Stimulated activated CD8-positive, alpha-beta memory T cell treated with anti-CD3 and anti-CD28 coated beads, Interleukin-15, amount 100 ng/mL, for 24 hours (primary cell): ENCODE measurements at places on chromosomes 2 and 18.

- DNase-seq = no peak
These were observed 29.9 kb downstream of the PELI1 start for GRCh38 chr2:64114063-64114911.

DNA sequence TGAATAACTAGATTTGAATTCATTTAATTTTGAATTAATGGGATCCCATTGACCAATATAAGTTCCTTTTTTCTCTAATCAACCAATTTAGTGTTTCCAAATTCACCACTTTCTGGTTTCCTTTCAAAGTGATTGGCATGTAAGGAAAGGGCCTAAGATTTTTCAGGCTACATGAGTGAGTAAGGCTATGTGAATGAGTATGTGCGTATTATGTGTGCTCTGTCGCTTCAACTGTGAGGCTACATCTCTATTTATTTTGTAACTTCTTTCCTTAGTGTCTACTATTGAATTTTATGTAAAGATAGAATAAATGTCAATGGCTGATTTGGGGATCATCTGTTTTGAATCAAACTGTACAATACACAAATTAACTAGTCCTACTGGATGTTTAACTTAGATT, 110.6 kb downstream of the ABCA12 start:
- no peak for DNase-seq

DNA sequence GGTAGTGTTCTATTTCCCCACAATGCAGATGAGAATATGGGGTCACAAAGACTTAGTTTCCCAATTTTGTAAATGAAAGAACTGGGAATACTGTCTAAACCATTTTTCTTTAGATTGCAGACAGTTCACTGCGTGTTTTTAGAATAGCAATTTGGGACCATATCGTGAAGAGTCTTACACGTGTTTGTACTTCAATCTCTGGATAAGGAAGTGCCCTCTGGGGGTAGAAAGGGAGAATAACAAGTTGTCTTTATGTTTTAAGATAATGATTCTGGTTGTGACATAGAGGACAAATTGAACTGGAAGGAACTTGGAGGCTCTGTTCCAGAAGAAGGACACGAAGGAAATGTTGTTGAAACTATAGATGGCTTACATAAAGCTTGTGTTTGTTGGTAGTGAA, 457.7 kb downstream of the CBLN2 start:
- DNase-seq = no peak

- no peak for DNase-seq
These were observed 558 bp downstream of the TTC39C start for GRCh38 chr18:24014986-24015638.

GRCh38 chr2:21438949-21439348, 315.2 kb downstream of the TDRD15 start:
- no peak for DNase-seq

DNA sequence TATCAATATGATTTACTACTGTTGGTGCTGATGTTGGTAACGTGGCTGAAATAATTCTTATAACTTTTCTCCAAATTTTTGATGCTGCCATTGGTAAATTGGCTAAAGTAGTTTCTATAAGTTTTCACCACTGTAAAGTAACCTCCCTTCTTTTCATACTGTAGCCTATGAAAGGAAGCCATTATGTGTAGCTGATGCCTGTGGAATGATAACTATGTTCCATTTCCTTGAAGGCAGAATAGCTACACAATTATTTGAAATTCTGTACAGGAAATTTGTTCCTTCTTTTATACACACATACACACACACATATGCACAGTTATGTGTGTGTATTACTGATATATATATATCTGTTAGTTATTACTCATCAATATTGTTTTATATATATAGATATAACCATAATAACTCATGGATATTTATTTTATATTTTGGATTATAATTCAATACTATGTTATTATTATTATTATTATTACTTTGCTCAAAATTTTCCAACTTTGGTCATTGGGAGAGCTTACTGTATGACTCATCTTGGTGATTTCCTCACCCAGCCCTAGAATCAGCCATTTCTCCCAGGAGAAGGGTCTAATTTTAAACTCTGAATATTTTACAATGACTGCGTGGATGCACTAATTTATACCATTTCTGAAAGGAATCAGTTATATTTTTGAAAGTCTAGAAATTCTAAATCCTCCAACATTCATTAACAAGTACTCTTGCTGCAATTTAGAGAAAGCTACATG, 1677.7 kb downstream of the SUCLG1 start:
- no peak for DNase-seq

GRCh38 chr2:173571021-173571821, 216.5 kb downstream of the CDCA7 start:
- DNase-seq = no peak

DNA sequence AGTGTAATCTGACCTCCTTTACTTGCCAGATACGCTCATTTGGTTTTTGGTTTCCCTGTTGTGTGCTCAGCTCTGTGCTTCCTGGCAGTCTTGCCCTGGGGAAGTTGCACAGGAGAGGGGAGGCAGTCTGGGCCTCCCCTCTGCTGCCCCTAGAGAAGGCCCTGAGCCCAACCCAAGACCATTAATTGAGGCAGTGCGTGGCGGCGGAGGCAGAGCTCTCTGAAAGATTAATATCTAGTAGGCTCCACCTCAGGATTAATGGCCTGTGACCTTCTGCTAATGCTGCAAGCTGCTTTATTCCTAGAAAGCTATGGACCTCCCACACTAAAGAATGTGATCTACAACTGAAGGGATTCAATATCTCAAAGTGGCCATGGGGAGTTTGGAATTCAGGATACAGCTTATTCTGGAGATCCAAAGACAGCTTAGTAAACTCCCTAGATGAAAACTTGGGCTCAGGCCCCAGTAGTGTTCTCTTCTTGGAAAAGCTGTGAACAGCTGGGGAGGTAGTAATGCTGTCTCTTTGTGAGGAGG, 41.4 kb upstream of the MAPRE2 start:
- no peak for DNase-seq

DNA sequence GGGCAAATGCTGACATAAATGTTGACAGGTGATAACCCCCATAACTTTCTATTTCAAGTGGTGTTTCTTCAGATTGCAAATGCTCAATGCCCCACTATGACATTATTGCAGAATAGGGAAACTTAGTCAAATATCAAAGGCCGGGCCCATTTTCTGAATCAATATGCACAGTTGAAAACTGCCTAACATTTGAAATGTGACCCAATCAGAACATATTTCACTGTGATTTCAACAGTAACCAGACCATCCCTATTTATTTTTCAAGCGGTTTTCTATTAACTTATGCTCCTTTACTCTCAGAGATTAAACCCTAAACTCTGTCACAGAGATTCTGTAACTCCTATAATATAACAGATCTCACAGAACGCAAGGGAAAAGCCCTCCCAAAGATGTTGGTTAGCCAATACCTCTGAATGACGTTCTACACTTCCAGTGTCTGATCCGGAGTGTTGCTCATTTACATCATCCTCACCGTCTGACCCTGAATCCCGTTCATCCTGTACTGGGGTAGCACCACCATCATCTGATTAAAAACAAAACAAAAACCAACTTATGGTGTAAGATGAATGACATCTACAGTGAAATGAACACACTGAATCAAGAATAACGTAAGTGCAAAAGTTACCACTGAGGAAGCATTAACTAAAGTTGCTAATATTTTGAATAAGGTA, 2.9 kb downstream of the IWS1 start:
- no peak for DNase-seq

GRCh38 chr2:64457524-64457923, 3.6 kb downstream of the LGALSL start:
- DNase-seq = no peak

- DNase-seq = no peak
These were observed 385.9 kb downstream of the TNS1 start for GRCh38 chr2:217616936-217617335.

- no peak for DNase-seq
These were observed 60.5 kb downstream of the HK2 start for GRCh38 chr2:74894272-74894981.

GRCh38 chr2:154814856-154815255, 116.4 kb downstream of the KCNJ3 start:
- no peak for DNase-seq

DNA sequence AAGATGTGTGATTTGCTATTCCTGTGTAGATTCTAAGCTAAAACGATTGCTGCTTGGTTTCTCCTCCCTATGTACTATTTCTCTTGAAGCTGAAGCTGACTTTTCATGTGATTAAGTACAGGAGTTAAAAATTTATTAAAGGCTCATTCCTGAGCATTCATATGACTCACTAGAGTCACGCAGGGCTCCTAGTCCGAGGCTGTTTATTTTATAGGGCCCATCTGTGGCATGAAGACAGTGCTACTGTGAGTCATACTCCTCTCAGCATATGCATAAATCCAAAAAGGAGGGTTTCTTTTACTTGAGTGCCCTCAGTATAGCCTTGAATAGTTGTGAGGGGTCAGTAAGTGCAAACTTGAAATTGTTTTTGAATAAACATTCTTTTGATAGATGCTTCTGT, 378.8 kb downstream of the PTPRM start:
- no peak for DNase-seq

DNA sequence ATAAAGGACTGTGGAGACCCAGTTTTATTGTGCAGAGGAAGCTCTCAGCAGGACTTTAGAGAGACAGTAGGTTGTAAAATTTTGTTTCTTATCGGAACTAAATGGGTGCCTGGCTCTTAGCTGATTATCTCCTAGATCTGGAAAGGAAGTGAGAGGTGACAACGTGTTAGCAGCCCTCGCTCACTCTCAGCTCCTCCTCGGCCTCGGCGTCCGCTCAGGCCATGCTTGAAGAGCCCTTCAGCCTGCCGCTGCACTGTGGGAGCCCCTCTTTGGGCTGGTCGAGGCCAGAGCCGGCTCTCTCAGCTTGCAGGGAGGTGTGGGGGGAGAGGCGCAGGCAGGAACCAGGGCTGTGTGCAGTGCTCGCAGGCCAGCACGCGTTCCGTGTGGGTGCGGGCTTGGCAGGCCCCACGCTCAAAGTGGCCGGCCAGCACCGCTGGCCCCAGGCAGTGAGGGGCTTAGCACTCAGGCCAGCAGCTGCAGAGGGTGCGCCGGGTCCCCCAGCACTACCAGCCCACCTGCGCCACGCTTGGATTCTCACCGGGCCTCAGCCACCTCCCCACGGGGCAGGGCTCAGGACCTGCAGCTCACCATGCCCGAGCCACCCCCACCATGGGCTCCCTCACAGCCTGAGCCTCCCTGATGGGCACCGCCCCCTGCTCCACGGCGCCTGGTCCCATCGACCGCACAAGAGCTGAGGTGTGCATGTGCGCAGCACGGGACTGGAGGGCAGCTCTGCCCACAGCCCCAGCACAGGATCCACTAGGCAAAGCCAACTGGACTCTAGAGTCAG, 4.6 kb upstream of the MFF start:
- no peak for DNase-seq

- DNase-seq = peak; percentile 22
These were observed 43.7 kb downstream of the HDLBP start for GRCh38 chr2:241271706-241272302.

GRCh38 chr2:157782057-157782845, 93.9 kb downstream of the ACVR1 start:
- no peak for DNase-seq

DNA sequence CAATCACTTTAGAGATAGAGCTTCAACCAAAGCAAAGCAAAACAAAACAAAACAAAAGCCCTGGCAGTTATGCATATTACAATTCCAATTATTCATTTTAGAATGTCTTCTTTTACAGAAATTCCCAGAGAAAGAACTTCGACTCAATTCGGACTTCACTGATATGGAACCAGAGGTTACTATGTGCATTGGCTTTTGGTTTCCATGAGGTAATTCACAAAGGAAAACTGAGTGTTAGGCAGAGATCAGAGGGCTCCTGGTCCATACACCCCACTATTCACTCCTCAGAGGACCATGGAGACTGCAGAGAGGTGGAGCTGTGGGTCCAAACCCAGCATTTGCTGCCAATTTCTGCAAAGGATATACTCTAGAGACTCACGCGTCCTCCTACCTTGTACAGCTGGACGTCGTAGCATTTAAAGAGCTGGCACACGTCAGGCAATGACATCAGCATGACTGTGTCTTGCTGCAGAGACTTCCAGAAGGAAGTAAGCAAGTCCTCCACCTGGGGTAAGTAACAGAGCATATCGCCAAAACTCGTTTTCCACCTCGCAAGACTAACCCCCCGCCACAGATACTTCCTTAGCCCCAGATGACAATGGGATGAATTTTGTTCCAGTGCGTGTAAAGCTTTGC, 31.3 kb upstream of the CREG2 start:
- no peak for DNase-seq

DNA sequence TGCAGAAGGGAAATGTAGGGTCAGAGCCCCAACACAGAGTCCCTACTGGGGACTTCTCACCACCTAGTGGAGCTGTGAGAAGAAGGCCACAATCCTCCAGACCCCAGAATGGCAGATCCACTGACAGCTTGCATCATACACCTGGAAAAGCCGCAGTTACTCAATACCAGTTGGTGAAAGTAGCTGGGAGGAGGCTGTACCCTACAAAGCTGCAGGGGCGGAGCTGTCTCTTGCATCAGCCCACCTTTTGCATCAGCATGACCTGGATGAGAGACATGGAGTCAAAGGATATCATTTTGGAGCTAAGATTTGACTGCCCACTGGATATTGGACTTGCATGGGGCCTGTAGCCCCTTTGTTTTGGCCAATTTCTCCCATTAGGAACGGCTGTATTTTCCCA, 237.3 kb downstream of the CALCRL start:
- DNase-seq = no peak
